ENCODE measurements at places on chromosomes 16 and 17.

- peak; percentile 84 for DNase-seq
Observed at GRCh38 chr16:81616321-81617020, 162.6 kb upstream of the PLCG2 start.

DNA sequence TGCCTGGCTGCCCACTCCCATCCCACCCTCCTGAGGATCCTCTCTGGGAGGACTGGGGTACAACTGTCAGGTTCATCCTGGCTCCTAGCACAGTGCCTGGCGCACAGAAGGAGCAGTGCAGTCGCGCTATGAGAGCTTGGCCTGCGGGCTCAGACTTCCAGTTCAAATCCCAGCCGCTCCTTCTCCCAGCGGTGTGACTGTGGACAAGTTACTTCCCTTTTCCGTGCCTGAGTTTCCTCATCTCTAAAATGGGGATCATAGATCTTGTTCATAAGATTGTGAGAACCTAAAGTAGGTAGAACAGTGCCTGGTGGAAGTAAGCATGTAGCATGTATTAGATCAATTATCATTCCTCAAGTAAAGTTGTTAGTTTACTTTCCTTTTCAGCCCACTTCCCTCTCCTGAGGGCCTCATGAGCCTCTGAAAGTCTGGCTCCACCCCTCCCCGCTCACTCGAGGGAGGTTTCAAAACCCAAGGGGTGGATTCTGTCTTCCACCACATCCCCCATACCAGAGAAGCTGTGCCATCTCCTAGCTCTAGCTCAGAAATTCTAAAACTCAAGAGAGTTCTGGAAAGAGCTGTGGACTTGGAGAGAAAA, 19.9 kb upstream of the COL1A1 start:
- DNase-seq = no peak

GRCh38 chr16:83689385-83689831, 118.4 kb upstream of the HSBP1 start:
- no peak for DNase-seq

DNA sequence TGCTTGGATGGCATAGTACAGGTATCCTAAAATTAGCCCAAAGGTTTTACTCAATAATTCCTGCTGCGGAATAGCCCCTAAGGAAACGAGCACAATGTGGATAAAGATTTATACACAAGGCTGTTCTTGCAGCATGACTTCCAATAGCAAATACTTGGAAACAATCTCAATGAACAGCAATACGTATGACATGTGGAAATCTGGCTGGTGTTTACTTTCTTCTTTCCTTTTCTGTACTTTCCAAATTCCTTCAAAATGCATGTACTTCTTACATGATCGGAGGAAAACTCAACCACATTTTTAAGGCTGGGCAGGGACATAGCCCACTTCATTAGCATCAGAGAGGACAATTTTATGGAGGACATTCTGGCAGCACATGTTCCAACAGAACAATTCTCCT, 86.6 kb downstream of the C16orf95 start:
- DNase-seq = no peak

- DNase-seq = no peak
Observed at GRCh38 chr16:47713225-47713595, 252.1 kb downstream of the PHKB start.

GRCh38 chr17:78367193-78367592, 7.3 kb upstream of the SOCS3 start:
- no peak for DNase-seq

Data from stimulated activated naive CD8-positive, alpha-beta T cell treated with anti-CD3 and anti-CD28 coated beads, Interleukin-15, amount 100 ng/mL, for 72 hours (primary cell).